Stimulated activated CD4-positive, alpha-beta T cell treated with anti-CD3 and anti-CD28 coated beads, Interleukin-15, amount 100 ng/mL, for 1 hour (primary cell): ENCODE measurements at places on chromosomes 11 and 22.

GRCh38 chr22:50528682-50529415 is 963 bp downstream of the TYMP start:
- no peak for DNase-seq

GRCh38 chr11:66432597-66432996 is 6.1 kb downstream of the MRPL11 start:
- DNase-seq, result no peak

GRCh38 chr22:19495562-19496323 is 16.0 kb downstream of the CDC45 start:
- DNase-seq, result no peak

GRCh38 chr11:14042686-14043465 is 80.4 kb downstream of the SPON1 start:
- no peak for DNase-seq

DNA sequence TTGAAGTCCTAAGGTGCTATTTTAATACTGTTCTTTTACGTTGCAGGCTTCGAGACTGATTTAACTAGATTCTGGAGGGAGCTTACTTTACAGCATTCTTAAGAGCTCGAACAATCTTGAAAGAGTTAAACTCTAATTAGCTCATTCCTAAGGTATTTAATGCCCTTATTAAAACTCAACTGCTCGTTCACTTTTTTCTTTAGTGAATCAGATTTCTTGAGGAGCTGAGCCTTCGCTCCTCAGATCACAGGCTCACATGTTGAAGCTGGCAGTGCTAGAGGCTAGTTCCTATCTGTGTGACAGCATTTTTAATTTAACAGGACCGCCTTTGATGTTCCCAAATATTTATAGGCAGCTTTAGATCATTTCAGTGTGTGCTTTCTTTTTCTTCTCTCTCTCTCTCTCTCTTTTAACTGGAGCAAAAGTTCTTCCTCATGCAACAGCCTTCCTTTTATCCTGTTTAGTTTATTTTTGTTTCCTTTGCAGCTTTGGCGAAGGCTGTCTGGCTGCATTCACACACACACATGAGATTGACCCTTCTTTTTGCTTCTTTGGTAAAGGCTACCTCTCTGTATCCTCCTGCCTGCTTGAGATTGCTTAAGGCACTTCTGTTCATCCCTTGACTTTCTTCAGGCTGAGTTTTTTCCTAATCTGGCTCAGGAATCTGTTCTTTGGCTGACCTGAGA is 21.0 kb downstream of the ZNRF3 start:
- DNase-seq, result no peak

DNA sequence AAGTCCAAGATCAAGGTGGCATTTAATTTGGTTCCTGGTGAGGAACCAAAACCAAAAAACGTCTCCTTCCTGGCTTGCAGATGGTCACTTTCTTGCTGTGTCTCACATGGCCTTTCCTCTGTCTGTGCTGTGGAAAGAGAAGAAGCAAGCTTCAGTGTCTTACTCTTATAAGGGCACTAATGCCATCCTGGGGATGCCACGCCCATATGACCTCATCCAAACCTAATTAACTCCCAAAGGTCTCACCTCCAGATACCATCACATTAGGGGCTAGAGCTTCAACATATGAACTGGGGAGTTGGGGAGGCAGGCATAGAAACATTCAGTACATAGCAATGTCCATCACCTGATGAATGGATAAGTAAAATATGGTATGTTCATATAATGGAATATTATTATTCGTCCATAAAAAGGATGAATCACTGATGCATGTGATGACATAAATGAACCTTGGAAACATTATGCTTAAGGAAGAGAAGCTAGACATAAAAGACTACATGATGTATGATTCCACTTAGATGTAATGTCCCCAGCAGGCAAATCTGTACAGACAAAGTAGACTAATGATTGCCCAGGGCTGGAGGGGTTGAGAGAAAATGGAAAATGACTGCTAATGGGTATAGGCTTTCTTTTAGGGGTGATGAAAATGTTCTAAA is 78.6 kb upstream of the B3GNT6 start:
- no peak for DNase-seq
